ENCODE measurements at places on chromosomes 1 and 21.

- H3K4me3 ChIP-seq = no peak overlapping the region
- H3K27ac ChIP-seq = no peak overlapping the region
- H3K27me3 ChIP-seq = no peaks in the 10 kb centered on the region
- no peak for DNase-seq
These were observed 35.2 kb upstream of the EDEM3 start for GRCh38 chr1:184789884-184790283.

- DNase-seq = no peak
- H3K36me3 ChIP-seq = no peaks in the 10 kb centered on the region
- H3K27me3 ChIP-seq = no peaks in the 10 kb centered on the region
- H3K27ac ChIP-seq = no peak overlapping the region
- no peak overlapping the region for H3K4me3 ChIP-seq
- H3K4me1 ChIP-seq = no peaks in the 10 kb centered on the region
These were observed 17.7 kb downstream of the NGF start for GRCh38 chr1:115320377-115320776.

- no peaks in the 10 kb centered on the region for H3K27me3 ChIP-seq
- DNase-seq = no peak
- no peak overlapping the region for H3K27ac ChIP-seq
- no peaks in the 10 kb centered on the region for H3K36me3 ChIP-seq
- H3K4me3 ChIP-seq = no peak overlapping the region
- H3K4me1 ChIP-seq = no peaks in the 10 kb centered on the region
These were observed 131.2 kb downstream of the SIM2 start for GRCh38 chr21:36830100-36830499.

- no peaks in the 10 kb centered on the region for H3K36me3 ChIP-seq
- no peak for DNase-seq
- no peaks in the 10 kb centered on the region for H3K4me1 ChIP-seq
These were observed 18.1 kb upstream of the FAM78B start for GRCh38 chr1:166184897-166185296.

- H3K27ac ChIP-seq = no peak within 1 kb of the TSS
- peaks cover 4% of the 10 kb centered on the region for H3K4me1 ChIP-seq
- no peaks in the 10 kb centered on the region for H3K27me3 ChIP-seq
These were observed at the start of gene AGT for GRCh38 chr1:230713915-230714764. Gene AGT (minus strand): TSS chr1:230714122. CDS start chr1:230710823, 3,299 bp downstream.

GRCh38 chr1:151159373-151159772 is 2.9 kb downstream of the TNFAIP8L2 start:
- H3K27me3 ChIP-seq = no peaks in the 10 kb centered on the region
- H3K36me3 ChIP-seq = peaks cover 32% of the 10 kb centered on the region
- peak overlapping the region; percentile 4 for H3K27ac ChIP-seq
- no peak overlapping the region for H3K4me3 ChIP-seq
- DNase-seq = no peak

Measured in ascending aorta (tissue), 2 donors.